ENCODE measurements at places on chromosomes 4 and X.

DNA sequence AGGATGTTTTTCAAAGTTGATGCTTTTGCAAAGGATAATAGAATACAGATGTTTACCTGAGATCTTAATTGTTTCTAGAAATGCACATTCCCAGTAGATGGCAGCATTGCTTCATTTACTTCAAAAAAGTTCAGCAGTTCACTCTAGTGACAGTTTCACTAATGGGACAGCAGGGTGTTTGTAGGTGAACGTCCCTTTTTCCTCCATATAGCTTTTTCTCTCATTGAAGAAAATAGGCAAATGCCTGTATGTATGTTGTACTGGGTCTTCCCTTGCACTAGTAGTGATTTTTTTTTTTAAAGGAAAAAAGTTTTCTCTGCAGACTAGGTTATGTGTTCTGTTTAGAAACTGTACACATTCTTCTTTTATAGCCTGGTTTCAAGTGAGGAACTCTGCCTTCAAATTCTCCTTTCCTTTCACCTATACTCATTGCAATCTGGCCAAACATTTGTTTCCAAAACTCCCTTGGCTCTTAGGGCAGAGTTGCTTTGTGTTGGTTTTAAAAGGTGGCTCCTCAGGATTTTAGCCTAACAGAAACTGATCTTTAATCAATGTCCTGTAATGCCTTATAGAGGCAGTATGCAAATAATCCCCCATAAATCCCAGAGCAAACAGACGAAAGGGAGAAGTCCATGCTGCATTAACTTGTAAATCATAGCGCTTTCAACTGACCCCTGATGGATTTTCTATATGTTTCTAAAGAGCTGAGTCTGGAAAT, 86.3 kb downstream of the EGF start:
- no peaks in the 10 kb centered on the region for H3K27me3 ChIP-seq
- H3K27ac ChIP-seq: peak overlapping the region; percentile 25
- DNase-seq: peak; percentile 38
- H3K4me3 ChIP-seq: no peak overlapping the region
- H3K36me3 ChIP-seq: no peaks in the 10 kb centered on the region
- H3K4me1 ChIP-seq: peaks cover 7% of the 10 kb centered on the region

- H3K4me1 ChIP-seq: no peaks in the 10 kb centered on the region
- no peaks in the 10 kb centered on the region for H3K36me3 ChIP-seq
- no peaks in the 10 kb centered on the region for H3K27me3 ChIP-seq
- no peak overlapping the region for H3K4me3 ChIP-seq
- H3K27ac ChIP-seq: no peak overlapping the region
- peak; percentile 6 for DNase-seq
These were observed 30.3 kb upstream of the GLRB start for GRCh38 chr4:157045507-157046127.

- no peak for DNase-seq
- no peak overlapping the region for H3K27ac ChIP-seq
- H3K36me3 ChIP-seq: no peaks in the 10 kb centered on the region
- H3K27me3 ChIP-seq: no peaks in the 10 kb centered on the region
These were observed 81.0 kb upstream of the ESX1 start for GRCh38 chrX:104335756-104336155.

DNA sequence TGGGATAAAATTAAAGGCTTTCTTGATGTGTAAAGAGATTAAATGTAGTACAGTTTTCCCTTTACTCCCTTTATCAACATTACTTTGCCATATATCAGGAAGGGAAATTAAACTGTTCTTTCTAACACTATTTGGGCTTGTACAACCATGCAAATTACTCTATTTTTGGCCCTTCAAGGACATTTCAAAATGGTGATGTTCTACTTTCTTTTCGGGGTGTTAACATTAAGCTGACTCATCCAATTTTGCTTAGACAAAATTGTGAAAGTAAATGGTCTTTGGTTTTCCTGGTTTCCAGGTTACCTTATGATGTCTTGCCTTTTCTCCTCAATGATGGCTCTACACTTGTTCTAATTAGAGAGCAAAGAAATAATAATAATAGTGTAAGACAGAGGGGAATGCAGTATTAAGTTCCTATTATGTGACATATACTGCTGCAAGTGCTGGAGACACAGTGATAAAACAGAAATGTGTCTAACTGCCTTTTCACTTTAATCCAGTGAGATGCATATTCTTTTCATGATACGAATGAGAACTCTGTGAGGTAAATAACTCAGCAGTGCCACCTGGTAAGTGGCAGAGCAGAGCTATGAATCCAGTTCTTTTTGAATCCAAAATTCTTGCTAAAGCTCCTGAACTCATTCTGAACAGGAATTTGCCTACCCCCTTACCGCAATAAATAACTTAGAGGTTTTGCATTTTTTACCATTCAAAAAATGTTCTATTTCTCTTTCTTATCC, 35.7 kb upstream of the PDE5A start:
- DNase-seq: no peak
- no peak overlapping the region for H3K27ac ChIP-seq
- no peak overlapping the region for H3K4me3 ChIP-seq
- no peaks in the 10 kb centered on the region for H3K4me1 ChIP-seq
- H3K36me3 ChIP-seq: no peaks in the 10 kb centered on the region
- H3K27me3 ChIP-seq: no peaks in the 10 kb centered on the region

DNA sequence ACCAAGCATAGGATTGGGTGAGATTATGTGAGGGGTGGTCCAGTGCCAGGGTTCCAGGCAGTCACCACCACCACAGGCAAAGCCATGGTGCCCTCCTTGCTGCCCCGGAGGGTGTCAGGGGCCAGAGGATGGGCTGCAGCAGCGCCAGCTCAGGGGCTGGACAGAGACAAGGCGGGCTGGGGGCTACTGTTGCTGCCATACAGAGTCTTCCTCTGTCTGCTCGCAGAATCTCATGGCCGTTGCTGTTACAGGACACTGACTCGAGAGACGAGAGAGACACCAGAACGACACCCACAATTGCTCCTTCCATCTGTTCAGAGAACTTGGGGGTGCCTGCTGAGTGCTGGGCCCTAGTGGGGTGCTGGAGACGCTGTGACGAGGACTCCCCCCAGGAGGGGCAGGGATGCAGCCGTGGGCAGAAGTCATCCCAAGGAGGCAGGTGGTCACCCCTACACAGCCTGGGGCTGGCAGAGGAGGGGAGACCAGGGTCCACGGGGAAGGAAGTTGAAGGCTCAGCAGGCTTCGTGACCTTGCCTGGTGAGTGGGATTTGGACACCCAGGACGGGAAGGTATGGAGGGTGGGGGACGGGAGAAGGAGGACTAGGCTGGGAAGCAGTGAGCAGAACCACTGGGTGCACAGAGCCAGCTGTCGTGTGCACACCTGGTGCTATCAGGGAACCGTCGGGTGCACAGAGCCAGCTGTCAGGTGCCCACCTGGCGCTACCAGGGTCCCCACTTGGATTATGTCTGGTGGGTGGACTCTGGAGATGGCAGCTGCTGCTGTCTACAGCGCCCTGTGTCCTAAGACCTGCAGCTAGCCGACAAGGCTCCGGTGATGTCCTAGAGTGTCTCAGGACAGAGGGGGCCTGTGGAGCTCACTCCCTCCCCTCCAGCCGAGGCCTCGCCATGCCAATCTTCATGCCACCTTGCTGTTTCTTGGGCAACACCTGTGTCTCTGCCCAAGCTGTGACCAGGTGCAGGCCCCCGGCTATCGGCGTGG, 43.9 kb upstream of the HMX1 start:
- H3K36me3 ChIP-seq: no peaks in the 10 kb centered on the region
- no peak overlapping the region for H3K4me3 ChIP-seq
- no peak for DNase-seq
- H3K27me3 ChIP-seq: peaks cover 5% of the 10 kb centered on the region
- H3K27ac ChIP-seq: no peak overlapping the region
- H3K4me1 ChIP-seq: no peaks in the 10 kb centered on the region

Data from large intestine (tissue), 12 donors.